ENCODE measurements at places on chromosomes 5 and 9.

GRCh38 chr5:171840711-171841522, 55.3 kb downstream of the SMIM23 start:
- DNase-seq = no peak

DNA sequence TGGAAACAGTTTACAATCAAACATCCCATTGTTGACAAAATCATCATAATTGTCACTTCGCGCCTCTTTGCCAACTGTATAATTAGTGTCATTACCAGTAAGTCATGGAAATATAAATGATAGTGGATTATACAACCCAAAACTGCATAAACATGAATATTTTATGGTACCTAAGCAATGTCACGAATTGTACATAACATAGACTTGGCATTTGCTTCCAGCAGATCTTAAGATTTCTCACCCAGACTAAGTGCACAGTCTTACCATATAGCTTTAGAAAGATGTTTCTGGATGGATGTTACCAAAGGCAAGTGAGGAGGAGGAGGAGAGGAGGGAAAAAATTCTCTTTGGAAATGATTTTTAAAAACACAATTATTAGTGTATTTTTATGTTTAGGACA, 113.4 kb upstream of the TAS2R1 start:
- DNase-seq = no peak

- DNase-seq = no peak
These were observed 12.8 kb downstream of the UGCG start for GRCh38 chr9:111909444-111909843.

GRCh38 chr5:8628521-8628920, 759.6 kb downstream of the MTRR start:
- DNase-seq = no peak

- no peak for DNase-seq
These were observed 31.2 kb downstream of the KCNMB1 start for GRCh38 chr5:170357955-170358444.

DNA sequence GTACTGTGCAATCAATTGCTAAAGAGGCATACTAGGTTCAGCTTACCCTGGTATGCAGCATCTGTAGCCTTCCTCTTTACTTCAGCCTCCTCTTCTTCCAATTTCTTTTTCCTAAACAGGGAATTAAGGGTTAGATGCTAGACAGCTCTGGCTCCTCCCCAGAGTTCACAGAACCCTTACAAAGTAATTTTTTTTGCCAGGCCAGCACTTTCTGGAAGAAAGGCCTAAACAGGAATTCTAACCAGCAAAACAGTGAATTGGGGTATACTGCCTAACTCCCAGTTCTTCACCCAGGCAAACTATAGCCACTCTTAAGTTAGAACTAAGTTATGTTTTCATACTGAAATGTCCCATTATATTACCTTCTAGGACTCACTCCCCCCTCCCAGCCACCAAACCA, 8.1 kb downstream of the BRD8 start:
- DNase-seq = no peak

GRCh38 chr5:1805736-1806135, 4.5 kb downstream of the NDUFS6 start:
- no peak for DNase-seq

DNA sequence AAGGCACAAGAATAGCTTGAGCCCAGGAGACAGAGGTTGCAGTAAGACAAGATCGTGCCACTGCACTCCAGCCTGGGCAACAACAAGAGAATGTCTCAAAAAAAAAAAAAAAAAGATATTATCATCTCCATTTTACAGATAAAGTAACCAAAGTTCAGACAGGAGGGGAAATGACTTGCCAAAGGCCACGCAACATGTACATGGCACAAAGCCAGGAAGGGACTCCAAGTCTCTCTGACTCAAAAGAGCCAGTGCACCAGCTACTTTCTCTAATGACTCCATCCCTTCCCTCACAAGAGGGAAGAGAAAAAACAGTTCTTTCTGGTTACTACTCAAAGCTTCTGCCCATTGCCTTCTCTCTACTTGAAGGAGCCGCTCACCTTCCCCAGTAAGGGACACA, 34.1 kb downstream of the SIL1 start:
- DNase-seq = no peak

DNA sequence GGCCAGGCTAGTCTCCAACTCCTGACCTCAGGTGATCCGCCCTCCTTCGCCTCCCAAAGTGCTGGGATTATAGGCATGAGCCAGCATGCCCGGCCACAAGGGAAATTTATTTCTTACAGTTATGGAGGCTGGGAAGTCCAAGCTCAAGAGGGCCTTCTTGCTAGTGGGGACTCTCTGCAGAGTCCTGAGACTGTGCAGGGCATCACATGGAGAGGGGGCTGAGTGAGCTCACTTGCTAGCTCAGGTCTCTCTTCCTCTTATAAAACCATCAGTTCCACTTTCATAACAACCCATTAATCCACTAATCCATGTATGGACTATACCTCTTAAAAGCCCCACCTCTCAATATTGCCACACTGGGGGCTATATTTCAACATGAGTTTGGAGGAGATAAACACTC, 5.1 kb upstream of the SPIN1 start:
- no peak for DNase-seq

DNA sequence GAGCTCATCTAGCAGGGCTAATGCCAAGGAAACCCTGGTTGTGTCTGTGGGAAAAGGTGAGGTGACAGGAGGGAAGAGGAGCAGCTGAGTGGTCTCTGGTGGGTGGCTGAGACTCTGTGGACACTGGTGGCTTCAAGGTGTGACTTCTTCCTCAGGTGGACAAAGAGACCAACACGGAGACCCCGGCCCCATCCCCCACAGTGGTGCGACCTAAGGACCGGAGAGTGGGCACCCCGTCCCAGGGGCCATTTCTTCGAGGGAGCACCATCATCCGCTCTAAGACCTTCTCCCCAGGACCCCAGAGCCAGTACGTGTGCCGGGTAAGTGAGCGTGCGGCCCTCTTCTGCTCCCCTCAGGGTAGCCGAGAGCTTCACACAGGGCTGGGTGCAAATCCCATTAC, 31.1 kb upstream of the RARS1 start:
- DNase-seq = no peak

- no peak for DNase-seq
These were observed 680.0 kb downstream of the TAF11L14 start for GRCh38 chr5:18314192-18314778.

DNA sequence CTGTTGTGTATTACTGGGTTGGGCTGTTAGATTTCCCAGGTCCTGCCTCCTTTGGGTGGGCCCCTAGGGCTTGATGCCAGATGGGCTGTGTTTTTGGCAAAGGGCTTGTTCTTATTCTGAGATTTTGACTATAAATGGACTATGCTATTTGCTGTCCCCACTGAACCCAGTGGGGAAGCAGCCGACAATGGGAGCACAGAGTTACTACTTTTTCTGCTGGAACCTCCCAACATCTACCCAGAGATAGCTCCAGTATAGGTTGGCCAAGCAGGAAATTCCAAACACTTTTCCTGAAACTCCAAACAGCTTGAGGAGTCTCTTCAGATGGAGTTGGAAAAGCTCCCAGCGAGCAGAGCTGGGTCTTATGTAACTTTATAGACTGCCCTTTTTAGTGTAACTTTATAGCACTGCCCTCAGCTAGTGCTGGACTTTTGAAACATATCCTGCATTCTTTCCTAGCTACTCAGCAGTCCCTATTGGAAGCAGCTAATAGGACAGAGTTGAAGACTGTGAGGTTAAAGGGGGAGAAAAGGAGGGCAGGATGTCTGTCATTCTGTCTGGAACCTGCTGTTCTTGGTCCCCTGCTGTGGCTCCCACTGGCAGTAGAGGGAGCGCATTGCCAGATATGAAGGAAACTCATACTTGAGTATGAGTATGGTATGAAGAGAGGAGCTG, 21.0 kb downstream of the RUSC2 start:
- no peak for DNase-seq

DNA sequence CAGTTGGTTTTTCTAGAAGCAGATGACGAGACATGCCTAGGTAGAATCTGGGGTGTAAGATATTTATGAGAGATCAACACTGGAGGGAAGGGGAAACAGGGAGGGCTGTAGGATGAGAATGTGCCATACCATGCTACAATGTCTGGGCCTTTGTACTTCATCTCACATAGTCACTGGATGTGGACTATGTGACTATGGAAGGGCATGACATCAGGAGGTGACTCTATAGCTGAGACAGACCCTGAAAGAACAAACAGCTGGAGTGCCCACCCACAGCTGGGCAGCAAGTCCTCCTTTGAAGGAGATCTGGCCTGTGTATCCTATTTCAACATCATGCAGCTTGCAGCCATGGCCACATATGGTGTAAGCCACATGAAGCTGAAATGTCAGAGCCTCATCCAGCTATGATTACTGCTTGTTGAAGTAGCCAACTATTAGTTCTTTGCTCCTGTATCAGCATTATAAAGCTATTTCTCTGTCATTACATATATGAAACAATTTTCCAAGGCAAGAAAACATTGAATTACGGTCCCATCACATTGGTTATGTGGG, 46.2 kb upstream of the KIF2A start:
- DNase-seq = no peak

GRCh38 chr5:158976035-158976434, 123.7 kb downstream of the EBF1 start:
- no peak for DNase-seq

GRCh38 chr9:82206946-82207345, 218.4 kb downstream of the SPATA31D1 start:
- DNase-seq = no peak

GRCh38 chr5:180467989-180468731, 26.0 kb upstream of the CNOT6 start:
- no peak for DNase-seq

GRCh38 chr5:138610918-138611677, 35.9 kb upstream of the HSPA9 start:
- no peak for DNase-seq

GRCh38 chr9:136543830-136544547, 1.9 kb downstream of the NOTCH1 start:
- DNase-seq = no peak

- DNase-seq = no peak
These were observed 3.5 kb downstream of the HBEGF start for GRCh38 chr5:140342896-140343295.

DNA sequence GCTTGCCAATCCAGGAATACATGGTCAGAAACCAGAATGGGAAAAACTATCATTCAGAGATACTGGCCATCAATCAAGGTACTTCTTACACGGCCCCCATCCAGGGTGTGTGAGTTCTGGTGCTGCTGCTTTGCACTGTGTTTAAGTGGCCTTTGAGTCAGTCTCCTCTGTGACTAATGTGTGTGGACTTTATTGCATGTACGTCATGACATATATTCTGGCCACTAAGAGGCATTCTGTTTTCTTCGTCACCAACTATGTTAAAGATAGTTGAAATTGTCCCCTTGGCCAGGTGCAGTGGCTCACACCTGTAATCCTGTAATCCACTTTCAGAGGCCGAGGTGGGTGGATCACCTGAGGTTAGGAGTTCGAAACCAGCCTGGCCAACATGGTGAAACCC, 8.5 kb downstream of the EXOSC3 start:
- DNase-seq = no peak

DNA sequence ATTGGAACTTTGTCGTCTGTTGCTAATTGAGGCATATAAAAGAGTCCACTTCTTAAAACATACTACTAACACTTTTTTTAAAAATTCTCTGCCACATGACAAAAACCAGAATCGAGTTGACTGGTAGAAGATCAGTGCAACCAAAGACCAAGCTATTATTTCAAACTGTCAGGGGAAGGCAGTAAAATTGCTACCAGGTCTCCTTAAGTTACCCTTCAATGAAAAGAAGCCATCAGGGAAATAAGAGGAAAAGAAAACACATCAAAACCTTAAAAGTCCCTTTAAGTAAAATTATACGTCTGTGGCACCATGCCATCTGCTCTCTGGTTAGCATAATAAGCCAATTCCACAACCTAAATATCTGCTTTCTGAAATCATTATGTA, 9.6 kb downstream of the ZNF608 start:
- no peak for DNase-seq

GRCh38 chr5:143166090-143166489, 237.4 kb downstream of the NR3C1 start:
- DNase-seq = no peak

DNA sequence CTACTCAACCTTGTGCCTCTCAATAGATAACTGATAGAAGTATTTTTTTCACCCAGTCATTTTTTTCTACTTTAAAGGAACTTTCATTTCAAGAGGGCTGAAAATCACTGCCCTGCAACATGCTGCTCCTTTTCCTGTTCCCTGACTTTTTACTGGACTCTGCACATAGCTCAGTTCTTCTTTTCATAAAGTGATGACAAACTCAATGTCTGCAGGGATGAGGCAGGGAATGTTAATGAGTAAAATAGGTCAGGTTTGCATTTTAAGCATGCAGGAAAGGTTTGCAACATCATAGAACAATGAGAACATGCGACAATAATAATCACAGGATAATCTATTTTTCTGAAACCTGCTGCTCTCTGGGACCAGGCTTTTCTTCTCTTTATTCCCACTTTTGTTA, 172.2 kb upstream of the SGCD start:
- DNase-seq = no peak

- DNase-seq = peak; percentile 12
These were observed 720 bp downstream of the NADK2 start for GRCh38 chr5:36240779-36241630.

- DNase-seq = no peak
These were observed 13.9 kb downstream of the SGCD start for GRCh38 chr5:156340893-156341292.

- DNase-seq = no peak
These were observed 75.6 kb downstream of the USP20 start for GRCh38 chr9:129910628-129911567.

DNA sequence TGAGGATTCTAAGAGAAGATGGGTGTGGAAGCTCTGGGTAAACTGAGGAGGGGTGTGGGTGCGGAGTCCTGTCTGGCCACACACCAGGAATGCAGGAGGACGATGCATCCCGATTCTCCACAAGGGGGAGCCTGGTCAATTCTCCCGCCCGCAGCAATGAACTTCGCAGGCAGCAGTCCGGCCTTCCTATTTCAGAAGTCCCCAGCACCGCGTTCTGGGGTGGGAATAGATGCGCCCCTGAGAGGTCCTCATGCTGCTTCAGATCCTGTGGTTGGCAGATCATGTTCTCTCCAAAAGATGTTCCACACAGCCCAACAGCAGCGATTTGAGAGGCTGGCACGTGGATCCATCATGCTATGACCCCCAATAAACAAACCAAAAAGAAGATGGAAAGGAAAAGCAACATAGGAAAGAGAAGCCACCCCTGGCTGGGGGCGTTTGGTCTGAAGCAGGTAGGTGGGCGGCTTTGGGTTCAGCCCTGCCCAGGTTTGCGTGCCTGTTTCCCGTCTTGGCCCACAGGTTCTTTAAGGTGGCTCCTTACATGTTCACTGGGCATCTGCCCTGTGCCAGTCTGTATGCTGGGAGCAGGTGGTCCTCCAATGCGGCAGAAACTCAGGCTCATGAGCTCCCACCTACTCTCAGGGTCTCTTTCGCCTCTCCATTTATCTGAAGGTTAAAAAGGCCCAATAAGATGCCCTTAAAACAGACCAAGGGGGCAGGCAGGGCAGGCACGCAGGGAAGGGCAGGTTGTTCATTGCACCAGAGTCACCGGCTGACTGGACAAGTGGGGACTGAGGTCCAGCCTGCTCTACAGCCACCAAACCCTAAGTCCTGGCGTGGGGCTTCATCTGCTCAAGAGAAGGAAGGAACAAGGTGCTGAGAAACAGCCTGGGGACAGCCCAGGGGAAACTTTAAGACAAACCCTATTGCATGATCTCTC, 171.6 kb downstream of the PAX5 start:
- no peak for DNase-seq
